ENCODE measurements at places on chromosomes 1 and 21.

- DNase-seq = no peak
Measured at GRCh38 chr1:225250432-225250831, 177.4 kb downstream of the LBR start.

DNA sequence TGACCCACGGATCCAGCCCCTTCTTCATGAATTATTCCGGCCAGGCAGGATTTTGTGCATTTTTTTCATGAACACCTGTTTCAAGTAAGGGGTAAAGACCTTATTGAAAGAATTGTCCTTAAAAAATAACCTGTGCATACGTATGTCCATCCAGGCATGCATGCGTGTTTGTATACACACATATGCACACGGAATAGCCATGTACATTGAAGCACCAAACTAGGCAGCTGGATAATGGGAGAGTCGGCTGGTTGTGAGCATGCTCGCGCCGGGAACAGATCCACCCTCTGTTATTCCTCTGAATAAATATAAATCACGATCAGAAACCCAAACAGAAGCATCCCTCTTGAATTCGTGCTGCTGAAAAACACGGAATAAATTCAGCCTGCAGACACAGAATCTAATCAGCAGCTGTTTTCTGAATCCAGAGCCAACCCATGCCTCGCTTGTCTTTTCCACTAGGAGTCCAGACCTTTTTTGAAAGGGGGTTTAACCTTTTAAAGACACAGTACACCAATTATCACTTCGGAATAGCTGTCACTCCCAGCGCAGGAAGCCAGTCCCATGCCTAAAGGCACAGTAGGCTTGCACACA, at the start of gene HIVEP3:
Gene HIVEP3, minus strand, starts transcription at position 473 of the 594 bp plus-strand sequence.
- DNase-seq = no peak

- DNase-seq = no peak
Measured at GRCh38 chr1:201884425-201884824, 4.3 kb upstream of the SHISA4 start.

DNA sequence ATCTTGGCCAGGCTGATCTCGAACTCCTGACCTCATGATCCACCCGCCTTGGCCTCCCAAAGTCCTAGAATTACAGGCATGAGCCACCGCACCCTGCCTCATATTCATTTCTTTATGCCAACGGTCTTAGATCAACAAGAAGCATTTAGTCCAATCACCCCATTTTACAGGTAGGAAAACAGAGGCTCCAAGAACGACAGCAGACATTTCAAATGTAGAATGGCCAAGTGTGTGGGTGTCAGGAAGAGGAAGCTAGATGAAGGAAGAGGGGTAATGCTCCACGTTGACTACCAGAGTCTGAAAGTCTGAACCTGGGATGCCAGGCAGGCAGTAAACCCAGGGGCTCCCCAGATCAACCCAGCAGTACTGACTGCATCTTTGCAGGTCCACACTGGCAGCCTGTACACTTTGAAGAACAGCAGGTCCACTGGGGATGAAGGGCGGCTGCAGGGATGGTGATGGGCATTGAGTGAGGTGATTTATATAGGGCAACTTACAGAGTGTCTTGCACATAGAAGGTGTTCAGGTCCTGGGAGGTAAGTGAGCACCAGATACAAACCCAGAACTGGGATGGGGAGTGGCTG, 120.2 kb downstream of the EPHB2 start:
- DNase-seq = no peak

DNA sequence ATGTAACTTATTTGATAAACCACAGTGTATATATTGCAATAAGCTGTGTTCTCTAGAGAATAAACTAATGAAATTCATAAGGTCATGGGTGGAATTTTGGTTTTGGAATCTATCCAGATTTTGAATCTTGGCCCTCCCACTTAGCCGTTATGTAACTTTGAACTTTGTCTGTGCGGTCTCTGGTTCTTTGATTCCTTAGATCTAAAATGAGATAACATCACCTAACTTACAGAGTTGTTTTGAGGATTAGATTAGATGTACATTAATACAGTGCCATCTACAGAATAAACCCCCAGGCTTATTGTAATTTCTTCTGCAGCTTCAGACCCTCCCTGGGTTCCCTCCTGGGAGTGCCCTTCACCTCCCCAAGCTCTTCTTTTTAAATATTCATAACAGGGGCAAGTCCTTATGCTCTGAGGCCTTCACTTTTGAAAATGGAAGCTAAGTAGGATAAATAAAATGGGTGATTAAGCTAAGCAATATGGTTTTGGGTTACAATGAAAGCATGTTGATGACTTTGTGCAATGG, 124.3 kb downstream of the ATG4C start:
- DNase-seq = no peak

DNA sequence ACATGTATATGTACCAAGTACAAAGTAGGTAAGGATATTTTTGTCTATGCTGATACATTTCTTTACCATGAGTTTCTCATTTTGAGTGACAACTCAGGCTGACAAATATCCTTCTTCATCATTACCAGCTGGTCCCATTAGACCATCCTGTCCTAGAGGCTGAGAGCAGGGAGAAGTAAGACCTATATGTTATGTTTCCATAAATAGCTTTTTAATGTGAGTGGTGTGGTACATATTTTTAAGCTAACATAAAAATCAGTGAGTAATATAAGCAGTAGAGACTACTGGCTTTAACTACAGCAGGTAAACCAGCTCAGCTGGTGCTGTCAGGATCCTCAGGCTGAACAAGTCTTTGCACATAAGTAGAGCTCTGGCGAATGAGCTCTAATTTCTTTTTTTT, 62.4 kb downstream of the CLEC20A start:
- DNase-seq = no peak

GRCh38 chr1:9792156-9793042, 31.4 kb downstream of the CLSTN1 start:
- DNase-seq = no peak

DNA sequence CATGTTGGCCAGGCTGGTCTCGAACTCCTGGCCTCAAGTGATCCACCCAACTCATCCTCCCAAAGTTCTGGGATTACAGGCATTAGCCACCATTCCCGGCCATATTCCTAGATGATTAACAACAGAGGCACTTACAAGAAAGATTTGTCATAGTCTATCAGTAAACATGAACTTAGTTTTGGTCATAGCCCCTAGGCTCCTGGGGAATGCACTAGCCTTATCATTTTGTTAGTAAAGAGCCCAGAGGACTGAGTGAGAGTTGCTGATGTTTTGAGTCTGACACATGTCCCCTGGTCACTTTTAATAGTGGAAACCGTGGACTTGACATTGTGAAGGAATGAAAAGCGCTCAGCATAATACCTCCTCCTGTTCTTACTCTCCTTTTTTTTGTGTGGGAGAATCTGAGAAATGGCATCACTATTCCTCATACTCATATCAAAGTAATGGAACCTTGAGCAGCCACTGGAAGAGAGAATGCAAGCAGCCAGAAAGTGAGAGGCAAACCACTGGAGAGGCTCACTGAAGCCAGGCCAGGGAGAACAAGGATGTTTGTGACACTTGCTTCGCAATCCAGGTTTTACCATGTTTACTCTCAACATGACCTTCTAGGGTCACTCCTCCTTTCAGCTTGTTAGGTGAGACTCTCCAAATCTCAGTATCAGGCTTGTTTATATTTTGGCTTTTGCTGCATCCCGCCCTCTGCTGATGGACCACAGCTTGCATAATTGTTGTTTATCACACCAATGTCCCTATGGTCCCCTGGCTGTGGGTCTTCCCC, 14.8 kb downstream of the ATP1B1 start:
- DNase-seq = no peak

- no peak for DNase-seq
Measured at GRCh38 chr1:192839162-192840066, 30.6 kb downstream of the RGS2 start.

- no peak for DNase-seq
Measured at GRCh38 chr21:26846036-26846931, 1.1 kb upstream of the ADAMTS1 start.

GRCh38 chr1:66214901-66215300, 319.1 kb upstream of the SGIP1 start:
- DNase-seq = peak; percentile 21

GRCh38 chr1:92957030-92957734, 4.1 kb downstream of the DIPK1A start:
- no peak for DNase-seq

GRCh38 chr21:41480086-41480690, 27.8 kb downstream of the TMPRSS2 start:
- no peak for DNase-seq

DNA sequence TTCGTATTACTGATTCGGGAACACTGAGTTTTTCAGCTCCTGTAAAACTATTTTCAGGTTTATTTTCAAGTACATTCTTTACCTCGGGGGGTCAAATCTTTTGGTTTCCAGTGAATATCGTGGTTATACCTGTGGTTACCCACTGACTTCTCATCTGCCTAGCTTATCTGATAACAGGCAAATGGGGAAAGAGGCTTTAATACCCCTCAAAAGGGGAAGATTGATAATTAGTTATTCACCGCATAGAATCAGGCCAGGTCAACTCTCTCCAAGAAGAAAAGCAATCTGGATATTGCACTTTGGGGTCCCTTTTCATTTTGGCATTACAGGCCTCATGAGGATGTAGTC, 23.0 kb downstream of the RUNX1 start:
- DNase-seq = no peak

GRCh38 chr1:172344444-172344843, 76.0 kb upstream of the C1orf105 start:
- no peak for DNase-seq

DNA sequence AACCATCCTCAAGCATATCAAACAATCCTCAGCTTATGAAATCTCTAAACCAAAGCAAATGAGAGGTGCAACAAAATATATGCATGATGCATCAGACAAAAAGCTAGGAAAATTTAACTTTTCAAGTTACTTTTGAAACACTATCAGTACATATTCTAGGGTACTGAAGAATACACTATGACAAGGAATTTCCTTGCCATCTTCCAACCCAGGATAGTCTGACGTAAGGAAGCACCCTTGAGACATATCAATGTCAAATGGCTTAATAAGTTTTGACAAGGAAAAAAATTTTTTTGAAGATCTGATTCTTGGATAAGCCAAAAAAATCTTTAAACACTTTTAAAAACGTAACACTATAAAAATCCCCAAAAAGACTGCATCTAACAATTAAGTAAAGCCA, 64.9 kb downstream of the KIFAP3 start:
- DNase-seq = no peak

DNA sequence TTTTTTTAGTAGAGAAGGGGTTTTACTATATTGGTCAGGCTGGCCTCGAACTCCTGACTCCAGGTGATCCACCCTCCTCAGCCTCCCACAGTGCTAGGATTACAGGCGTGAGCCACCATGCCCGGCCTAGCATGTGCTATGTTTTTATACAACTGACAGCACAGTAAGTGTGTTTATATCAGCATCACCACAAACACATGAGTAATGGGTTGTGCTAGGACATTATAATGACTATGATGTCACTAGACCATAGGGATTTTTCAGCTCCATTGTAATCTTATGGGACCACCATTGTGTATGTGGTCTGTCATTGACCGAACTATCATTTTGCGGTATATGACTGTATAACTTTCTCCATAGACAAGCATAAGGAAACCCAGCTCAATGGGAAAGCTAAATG, 6.3 kb downstream of the LEFTY2 start:
- DNase-seq = no peak
